ENCODE measurements at places on chromosomes 2 and 18.

DNA sequence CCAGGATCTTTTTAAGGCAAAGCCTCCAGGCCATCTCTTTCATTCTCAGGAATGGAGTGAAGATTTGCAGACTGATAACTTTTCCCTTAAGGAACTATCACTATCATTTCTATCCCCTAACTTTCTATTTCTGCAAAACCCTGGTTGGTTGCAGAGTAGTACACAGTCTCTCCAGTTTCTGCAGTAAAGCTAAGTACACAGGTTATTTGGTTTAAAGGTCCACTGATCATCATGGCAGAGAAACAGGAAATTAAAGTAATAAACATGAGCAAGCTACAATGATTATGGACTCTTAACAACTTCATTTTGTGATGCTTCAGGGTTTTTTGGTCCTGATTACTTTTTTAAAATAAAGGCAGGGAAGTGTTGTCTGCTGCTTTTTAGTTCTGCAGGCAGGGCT, 890.0 kb upstream of the DDX18 start:
- no peak for ATAC-seq

DNA sequence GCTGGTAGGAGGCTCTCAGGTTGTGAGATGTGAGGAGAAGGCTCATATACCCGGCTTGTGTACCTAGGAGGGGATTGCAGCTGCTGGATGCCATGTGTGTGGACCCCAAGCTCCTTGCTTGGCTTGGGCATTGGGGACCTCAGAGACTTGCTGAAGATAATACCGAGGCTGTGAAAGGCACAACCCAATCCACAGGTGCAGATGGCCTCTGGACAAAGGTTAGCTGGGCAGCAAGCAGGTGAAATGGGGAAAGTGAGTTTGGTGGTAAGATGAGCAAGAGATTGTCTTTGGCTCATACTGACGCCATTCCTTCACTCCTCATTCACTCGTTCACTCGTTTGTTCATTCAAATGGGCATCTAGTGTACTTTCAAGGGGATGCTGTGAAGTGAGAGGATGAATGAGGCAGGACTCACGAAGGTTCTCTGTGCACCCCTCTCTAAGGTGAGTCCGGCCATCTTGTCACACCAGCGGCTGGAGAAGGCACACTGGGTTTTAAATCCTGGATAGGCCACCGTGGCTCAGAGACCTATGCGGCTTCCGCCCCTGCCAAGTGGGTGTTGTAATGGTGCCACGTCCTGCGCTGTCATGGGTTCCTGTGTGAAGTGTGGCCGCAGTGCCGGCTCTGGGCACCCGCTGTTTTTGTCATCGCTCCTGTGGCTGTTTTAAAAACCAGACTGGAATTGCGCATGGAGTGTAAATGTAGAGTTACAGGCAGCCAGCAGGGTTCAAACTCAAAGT, 13.7 kb downstream of the FBLN7 start:
- no peak for ATAC-seq

- no peak for ATAC-seq
Observed at GRCh38 chr2:182866095-182866460, 359 bp downstream of the FRZB start.

GRCh38 chr2:76711490-76711889, 810.7 kb downstream of the LRRTM4 start:
- no peak for ATAC-seq

GRCh38 chr2:229433351-229433750, 162.3 kb upstream of the PID1 start:
- no peak for ATAC-seq

- ATAC-seq: no peak
Observed at GRCh38 chr2:221612161-221612560, 40.1 kb upstream of the EPHA4 start.

- ATAC-seq: no peak
Observed at GRCh38 chr2:239209783-239210182, 191.0 kb downstream of the HDAC4 start.

DNA sequence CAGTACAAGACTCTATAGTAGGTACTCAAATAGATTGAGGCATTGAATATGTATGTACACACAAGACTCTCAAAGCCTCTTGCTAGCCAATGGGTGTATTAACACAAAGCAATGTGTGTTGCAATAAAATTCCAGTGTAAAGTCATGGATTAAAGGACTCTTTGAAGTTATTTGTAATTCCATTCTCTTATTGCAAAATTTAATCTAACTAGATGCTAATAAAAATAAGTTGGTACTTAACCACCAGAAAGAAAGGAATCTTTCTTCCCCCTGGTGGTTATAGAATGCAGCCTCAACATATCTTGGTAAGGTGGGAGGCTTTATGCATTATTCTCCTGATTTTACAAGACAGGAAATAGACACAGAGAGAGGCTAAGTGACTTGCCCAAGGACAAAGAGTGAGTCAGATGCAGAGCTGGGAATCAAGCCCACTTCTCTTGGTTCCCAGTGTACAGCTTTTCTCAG, 18.0 kb downstream of the LRP1B start:
- ATAC-seq: no peak

- no peak for ATAC-seq
Observed at GRCh38 chr2:178886006-178886405, 78.8 kb upstream of the TTN start.

DNA sequence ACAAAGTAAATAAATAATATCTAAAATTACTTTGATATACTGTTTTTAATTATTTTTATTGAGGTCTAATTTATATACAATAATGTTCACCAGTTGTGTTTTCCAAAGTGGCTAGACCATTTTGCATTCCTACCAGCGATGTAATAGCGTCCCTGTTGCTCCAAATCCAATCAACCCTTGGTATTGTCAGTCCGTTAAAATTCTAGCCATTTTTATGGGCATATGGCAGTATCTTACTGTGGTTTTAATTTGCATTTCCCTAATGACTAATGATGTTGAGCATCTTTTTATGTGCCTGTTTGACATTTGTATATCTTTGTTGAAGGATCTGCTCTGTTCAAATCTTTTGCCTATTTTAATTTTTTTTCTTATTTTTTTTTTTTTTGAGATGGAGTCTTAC, 185.0 kb downstream of the PRPF40A start:
- ATAC-seq: no peak
